ENCODE measurements at places on chromosomes 7 and 10. TPM values are rescaled to one million over a fixed set of nuclear protein-coding genes. Genes with fewer than 3 reads are reported as not detected.

The PPP1R17 gene
- total RNA-seq: not detected

The RHBDD2 gene
- 47.1 TPM for total RNA-seq

The WBP1L gene
- total RNA-seq: 32.6 TPM

The ODAD2 gene
- total RNA-seq: not detected

The OGDH gene
- total RNA-seq: 67.5 TPM

The RTKN2 gene
- 0.44 TPM for total RNA-seq

GRCh38 chr7:95511716-95512260 lies 26.0 kb downstream of the ASB4 start:
- peak; percentile 19 for DNase-seq

- no peak for DNase-seq
These were observed 262.2 kb downstream of the ZMYND11 start for GRCh38 chr10:397321-398068.

GRCh38 chr10:71933651-71934050 lies 30.5 kb upstream of the CHST3 start:
- no peak for DNase-seq

DNA sequence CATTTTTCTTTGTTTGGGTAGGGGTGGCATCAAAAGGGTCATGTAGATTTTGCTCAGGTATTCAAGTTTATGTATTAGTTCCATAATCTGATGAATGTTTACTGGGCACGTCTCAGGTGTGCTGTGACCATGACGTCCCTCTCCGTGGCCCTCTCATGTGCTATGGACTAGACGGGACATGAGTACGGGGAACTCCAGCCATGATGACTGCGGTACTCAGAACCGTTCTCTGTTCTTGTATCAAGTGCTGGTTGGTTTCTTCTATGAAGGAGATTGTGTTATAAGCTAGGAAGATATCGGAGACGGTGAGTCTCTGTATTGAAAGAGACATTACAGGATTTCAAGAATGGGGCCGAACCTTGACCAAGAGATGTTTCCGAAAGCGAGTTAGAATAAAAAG lies 116.5 kb upstream of the ADARB2 start:
- DNase-seq: no peak

DNA sequence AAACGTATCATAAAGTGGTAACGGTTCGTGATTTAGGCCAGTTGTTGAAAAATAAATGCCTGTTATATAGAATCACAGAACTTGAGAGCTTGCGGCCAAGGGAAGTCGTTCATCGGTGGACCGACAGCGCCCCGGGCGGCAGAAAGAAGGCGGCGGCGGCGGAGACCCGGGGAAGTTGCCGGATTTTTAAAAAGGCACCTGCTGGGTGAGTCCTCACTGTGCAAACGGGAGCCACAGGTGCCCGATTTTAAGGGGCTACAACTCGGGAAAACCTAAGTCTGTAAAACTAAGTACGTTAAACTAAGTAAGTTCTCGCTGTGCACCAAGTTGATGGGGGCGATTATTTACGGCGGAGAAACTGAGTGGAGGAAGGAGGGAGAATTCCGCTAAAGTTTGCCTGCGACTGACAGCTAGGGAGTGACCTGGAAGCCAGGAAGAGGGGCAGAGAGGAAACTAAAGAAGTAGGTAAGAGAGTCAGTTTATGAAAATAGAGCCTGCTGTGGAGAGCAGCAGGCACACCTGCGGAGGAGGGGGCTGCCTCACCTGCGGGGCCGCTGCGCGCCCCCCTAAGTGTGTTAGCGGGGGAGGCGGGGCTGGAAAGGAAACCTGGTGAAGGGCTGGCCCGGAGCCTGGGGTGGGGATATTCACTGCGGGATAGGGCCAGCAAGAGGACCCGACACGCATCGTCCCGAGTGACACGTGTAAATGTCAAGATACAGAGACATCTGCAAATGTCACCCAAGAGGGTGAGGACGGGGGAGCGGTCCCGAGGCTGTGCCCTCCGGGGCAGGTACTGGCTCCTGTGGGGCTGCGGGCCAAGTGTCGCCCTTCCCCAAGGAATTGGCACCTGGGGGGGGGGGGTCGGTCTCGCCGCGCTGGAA lies 996 bp downstream of the ADAM12 start:
- DNase-seq: no peak

GRCh38 chr7:70614237-70615045 lies 517.5 kb upstream of the GALNT17 start:
- DNase-seq: no peak

GRCh38 chr10:49086889-49087288 lies 28.4 kb downstream of the VSTM4 start:
- no peak for DNase-seq

- no peak for DNase-seq
These were observed 15.0 kb downstream of the GIMAP8 start for GRCh38 chr7:150465414-150465813.

Data from naive thymus-derived CD8-positive, alpha-beta T cell (primary cell).